A673 (cell line): ENCODE measurements at places on chromosomes 16 and 17.
A peak's percentile ranks its signal among the peaks of the same experiment; 100 is the strongest.

GRCh38 chr17:18990331-18990730 lies 14.2 kb downstream of the FAM83G start:
- DNase-seq: no peak

DNA sequence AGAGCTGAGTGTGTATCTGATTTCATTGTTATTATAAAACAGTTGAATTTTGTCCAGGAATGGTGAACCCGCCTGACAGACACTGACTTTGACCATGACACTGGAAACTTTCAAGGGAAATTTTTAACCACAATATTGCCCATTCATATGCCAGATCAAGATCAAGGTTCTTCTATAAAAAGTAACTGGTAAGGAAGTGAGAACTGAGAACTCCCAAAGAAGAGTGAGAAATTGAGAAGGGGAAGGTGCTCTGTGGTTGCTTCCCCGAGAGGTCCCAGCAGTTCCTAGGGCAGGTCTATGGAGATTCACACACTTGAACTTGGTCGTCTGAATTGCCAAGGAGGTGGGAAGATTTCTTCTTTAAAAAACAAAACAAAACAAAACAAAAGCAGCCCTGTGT lies 27.3 kb downstream of the SLC6A4 start:
- DNase-seq: no peak

DNA sequence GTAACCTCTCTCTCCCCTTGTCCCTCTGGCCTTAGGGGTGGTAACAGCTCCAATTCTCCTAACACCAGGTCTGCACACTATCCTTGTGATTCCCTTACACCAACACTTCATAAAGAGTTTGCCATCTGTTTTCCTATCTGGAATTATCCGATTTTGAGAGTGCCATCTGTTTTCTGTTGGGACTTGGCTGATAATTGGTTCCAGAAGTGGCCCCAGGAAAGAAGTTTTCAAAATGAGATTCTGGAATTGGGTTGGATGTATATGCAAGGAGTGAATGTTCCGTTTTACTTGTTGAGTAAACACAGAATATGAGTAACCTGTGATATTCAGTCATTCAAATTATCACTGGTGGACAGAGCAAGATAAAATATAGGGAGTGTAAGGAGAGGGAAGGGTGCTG lies 134.1 kb upstream of the HS3ST3A1 start:
- DNase-seq: no peak

DNA sequence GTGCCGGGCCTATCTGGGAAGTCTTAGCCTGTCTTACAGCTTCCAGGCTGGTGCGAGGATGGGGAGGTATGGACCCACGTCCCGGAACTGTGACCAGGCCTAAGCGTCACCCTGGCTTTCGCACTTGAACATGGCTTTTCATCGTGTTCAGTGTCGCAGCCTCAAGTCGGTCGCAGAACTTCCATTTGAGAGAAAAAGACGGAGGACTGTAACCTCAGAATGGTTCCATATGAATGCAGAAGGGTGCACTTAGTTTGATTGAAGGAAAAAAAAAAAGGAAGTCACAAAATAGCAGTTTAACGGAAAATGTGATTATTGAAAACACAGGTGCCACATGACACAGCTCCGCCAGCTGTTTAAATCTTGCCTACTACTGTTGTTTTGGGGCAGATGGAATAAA lies 30.2 kb upstream of the JPT2 start:
- no peak for DNase-seq

- DNase-seq: no peak
Observed at GRCh38 chr16:50666658-50667496, 14.2 kb downstream of the SNX20 start.

DNA sequence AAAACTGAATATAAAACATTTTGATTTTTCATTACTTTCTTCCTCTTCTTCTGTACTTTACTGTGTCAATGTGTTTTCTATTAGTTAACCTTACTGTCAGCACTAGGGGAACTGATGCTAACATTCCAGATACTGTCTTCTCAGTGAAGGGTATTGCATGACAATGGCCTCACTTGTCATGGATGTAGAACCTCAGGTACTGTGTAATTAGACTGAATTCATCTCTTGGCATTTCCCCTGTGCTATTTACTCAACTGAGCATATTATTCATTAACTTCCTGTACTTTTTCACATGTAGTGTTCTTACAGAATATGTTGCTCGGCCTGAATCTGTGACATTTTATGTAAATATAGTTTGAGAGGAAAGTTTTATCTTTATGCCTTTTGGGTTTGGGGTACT lies 237.0 kb downstream of the CA10 start:
- no peak for DNase-seq

DNA sequence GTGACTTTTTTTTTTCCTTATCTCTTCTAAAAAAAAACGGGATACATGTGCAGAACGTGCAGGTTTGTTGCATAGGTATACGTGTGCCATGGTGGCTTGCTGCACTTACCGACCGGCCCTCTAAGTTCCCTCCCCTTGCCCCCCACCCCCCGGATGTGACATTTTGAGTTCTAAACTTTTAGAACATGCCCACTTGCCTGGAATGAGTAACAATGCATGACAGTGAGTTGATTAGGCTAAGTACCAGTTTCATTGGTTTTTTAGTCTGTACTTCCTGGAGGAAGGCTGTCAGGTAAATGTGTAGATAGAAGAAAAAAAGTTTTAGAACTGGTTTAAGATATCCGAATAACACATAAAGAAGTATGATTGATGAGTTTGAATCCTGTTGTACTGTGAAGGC lies 4.0 kb downstream of the BPTF start:
- DNase-seq: no peak

DNA sequence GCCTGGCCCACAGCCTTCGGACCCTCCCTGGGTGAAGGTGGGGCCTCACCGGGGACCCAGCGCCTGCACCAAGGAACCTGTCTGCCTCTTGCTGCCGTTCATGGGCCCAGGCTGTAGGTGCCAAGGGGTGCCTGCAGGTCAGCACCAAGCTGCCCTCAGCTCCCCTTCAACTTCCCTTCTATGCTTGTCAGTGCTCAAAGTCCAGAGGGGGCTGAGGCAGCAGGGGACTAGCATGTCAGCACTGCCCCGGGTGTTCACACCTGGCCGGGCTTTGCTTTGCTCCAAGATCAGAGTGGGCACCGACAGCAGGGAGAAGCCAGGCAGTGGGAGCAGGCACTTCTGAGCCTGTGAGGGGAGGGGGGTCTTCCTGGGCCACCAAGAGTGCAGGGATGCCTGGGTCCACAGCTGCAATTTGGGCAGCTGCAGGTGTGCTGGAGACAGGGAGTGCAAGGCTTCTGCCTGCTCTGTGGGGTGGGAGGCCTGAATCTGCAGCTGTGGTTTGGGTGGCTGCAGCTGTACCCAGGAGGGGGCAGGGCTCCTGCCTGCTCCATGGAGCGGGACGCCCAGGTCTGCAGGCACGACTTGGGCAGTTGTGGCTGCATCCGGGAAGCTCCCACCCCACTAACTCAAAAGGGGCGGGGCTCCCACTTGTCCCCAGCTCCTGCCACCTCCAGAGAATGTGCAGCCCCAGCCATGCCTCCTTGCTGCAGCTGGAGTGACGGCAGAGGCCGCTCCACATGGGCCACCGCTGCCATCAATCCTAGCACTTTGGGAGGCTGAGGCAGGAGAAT lies 27.6 kb upstream of the PRM1 start:
- no peak for DNase-seq

DNA sequence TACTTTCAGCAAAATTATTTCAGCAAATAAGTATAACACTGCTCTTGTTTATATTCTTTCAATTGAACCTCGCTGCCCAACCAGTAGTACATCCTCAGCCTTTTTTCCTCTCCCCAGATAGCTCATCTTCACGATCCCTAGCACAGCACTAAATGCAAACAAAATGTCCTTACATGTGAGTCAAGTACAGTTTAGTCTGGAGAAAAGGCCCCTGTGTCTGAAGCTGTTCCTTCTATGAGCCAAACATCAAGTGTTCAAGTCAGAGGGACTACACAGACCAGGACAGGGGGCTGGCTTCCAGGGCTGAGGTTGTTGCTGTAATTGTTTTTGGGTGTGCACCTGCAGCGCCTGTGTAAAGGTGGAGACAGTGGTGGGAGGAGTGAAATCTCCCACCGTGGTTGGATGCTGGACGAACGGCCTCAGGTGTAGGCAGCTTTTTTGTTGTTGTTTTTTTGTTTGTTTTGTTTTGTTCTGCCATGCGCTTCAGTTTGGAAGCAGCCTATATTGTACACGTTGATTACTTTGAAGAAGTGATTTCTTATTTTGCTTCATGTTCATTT lies 147.1 kb downstream of the PRKCA start:
- no peak for DNase-seq

- DNase-seq: no peak
Observed at GRCh38 chr16:79089735-79090284, 510.7 kb downstream of the MAF start.

DNA sequence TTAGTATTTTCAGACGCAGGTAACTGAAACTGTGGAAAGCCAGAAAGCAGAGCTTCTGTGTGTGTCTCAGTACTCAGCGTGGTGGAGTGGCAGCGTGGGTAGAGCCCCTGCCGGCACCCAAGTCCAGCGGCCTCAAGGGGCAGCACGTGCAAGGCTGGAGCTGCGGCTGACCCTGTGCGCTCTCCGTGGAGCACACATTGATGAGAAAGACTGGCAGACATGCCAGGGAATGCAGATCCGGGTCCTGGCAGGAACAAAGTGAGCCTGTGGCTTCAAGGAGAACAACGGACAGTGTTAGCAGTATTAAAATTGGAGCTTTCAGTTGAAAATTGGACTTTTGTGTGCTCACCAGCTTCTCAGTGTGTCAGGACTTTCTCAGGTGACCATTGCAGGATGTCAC lies 23.3 kb downstream of the ZC3H18 start:
- DNase-seq: no peak

DNA sequence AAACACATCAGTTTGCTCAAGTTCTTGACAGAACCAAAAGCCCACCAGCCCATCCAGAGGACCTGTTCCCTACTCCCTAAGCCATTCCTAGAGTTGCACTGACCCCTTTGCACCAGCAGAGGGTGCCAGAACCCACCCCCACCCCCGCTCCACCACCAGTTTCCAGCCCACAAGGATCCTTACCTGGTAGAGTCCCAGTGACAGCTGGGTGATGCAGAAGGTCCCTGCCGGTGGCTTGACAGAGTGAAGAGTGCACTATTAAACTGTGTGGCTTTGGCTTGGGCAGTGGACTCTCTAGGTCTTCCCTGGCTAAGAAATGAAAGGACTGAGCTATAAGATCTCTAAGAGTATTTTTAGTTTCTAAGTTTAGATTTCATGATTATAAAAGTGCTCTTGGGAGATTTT lies 73.3 kb upstream of the MTMR4 start:
- peak; percentile 67 for DNase-seq

GRCh38 chr16:54939510-54940278 lies 9.0 kb downstream of the IRX5 start:
- DNase-seq: no peak

GRCh38 chr17:30271102-30271501 lies 20.6 kb downstream of the BLMH start:
- no peak for DNase-seq

DNA sequence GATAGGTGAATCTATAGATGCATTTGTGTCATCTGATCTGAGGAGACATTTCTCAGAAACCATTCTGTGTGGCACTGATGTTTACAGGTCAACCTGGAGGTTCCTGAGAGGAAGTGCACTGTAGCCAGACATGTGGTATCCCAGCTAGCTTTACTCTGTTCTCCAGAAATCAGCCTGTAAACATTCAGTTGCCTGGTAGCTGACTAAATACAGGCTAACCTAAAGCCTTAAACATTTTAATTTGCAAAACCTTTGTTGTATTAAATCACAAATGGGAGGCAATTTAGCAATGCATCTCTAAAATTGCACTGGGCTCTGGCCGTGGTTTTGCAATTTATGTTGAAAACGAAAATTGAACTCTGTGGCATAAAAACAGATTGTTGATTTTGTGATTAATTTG lies 207.6 kb downstream of the FTO start:
- DNase-seq: no peak

GRCh38 chr16:29674188-29674587 lies 4.8 kb upstream of the QPRT start:
- DNase-seq: peak; percentile 60

GRCh38 chr17:65918916-65919315 lies 273.0 kb downstream of the CEP112 start:
- peak; percentile 56 for DNase-seq

DNA sequence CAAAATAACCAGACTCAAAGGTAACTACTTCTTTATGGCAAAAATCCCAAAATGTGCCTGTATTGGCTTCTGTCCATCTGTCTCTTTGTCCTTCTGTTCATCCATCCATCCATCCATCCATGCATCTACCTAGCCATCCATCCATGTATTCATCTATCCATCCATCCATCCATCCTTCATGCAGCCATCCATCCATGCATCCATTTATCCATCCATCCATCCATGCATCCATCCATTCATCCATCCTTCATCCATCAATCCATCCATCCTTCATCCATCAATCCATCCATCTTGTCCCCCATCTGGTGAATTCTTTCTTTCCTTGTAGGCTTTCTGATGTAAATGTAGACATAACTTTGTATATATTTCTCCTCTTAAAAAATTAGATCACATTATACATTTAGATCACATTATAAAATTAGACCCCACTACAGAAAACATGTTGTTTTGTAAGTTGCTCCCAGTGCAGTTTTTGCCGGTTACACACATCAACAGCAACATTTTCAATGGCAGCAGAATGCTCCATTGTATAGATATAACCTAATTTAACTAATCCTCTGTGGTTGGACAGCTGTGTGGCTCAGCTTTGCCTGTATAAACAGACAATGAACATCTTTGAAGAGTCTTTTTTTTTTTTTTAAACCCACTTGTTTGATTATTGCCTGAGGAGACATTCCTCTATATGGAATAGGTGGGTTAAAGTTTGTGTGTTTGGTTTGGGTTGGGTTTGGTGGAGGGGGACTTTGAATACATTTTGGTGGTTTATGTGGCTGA lies 72.0 kb downstream of the MSI2 start:
- DNase-seq: peak; percentile 24

GRCh38 chr17:37825851-37826250 lies 81.0 kb upstream of the HNF1B start:
- no peak for DNase-seq

DNA sequence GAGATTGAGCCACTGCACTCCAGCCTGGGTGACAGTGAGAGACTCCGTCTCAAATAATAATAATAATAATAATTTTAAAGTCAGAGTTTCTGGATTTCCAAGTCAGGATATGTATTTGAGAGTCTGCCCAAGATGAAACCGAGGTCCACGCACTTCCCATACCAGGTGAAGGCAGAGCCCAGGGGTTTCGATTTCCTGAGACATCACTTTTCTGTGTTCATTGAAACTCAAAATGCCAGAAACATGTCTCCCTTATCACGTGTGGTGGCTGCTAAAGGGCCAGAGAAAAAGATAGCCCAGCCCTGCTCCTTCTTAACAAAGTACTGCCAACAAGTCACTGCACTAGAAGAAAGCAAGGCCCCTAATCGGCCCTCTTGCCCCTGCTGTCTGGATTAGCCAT lies 9.8 kb upstream of the RNF157 start:
- no peak for DNase-seq

- DNase-seq: no peak
Observed at GRCh38 chr17:82023447-82024241, 539 bp downstream of the LRRC45 start.

- DNase-seq: no peak
Observed at GRCh38 chr17:42672038-42672437, 4.8 kb downstream of the PLEKHH3 start.
